Caco-2 (cell line): ENCODE measurements at places on chromosomes 4 and X. TPM values are rescaled to one million over a fixed set of nuclear protein-coding genes. Genes with fewer than 3 reads are reported as not detected.

OPRPN gene
- not detected in 2 replicates for total RNA-seq

SH2D1A gene
- not detected in 2 replicates for total RNA-seq

KLB gene
- total RNA-seq: 2.2 TPM in 2 replicates

MAGEA9B gene
- not detected in 2 replicates for total RNA-seq

CXCR3 gene
- not detected in 2 replicates for total RNA-seq

NPNT gene
- 41.8 and 42.1 TPM in 2 replicates for total RNA-seq

AVPR2 gene
- total RNA-seq: not detected in 2 replicates

KCTD8 gene
- total RNA-seq: not detected in 2 replicates

TLR2 gene
- 7.8 and 11.0 TPM in 2 replicates for total RNA-seq

FGFR3 gene
- total RNA-seq: 112 and 132 TPM in 2 replicates

LONRF3 gene
- total RNA-seq: 0.65 and 0.84 TPM in 2 replicates

RRAGB gene
- 9.5 and 10.8 TPM in 2 replicates for total RNA-seq

DNA sequence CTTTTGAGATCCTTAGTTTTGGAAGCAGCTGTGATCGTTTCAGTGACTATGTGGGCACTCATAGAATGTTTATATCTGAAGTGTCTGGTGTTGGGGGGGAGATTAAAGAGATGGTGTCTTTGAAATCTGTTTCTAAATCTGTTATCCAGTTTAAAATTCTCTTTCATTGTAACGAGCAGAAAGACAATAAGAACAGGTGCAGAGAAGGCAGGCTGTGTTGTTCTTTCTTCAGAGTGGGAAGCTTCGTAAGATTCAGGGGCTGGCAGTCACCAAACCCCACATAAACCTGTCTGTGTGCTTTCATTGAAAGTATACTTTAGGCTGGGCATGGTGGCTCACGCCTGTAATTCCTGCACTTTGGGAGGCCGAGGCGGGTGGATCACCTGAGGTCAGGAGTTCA, 16.3 kb upstream of the DHRSX start:
- H3K27me3 ChIP-seq: no peaks in the 10 kb centered on the region
- H3K27ac ChIP-seq: no peak overlapping the region
- peaks cover 28% of the 10 kb centered on the region for H3K4me1 ChIP-seq
- DNase-seq: no peak

GRCh38 chrX:69148946-69149345, 16.3 kb downstream of the PJA1 start:
- H3K36me3 ChIP-seq: no peaks in the 10 kb centered on the region
- DNase-seq: no peak
- no peaks in the 10 kb centered on the region for H3K27me3 ChIP-seq
- no peak overlapping the region for H3K4me3 ChIP-seq
- H3K27ac ChIP-seq: no peak overlapping the region
- no peaks in the 10 kb centered on the region for H3K4me1 ChIP-seq

- no peak overlapping the region for H3K4me3 ChIP-seq
- H3K36me3 ChIP-seq: no peaks in the 10 kb centered on the region
Measured at GRCh38 chr4:145108128-145108527, 10.0 kb downstream of the ABCE1 start.

GRCh38 chr4:100023800-100024199, 73.7 kb upstream of the H2AZ1 start:
- no peaks in the 10 kb centered on the region for H3K27me3 ChIP-seq
- no peak overlapping the region for H3K27ac ChIP-seq
- no peak overlapping the region for H3K4me3 ChIP-seq
- H3K36me3 ChIP-seq: no peaks in the 10 kb centered on the region
- DNase-seq: no peak
- H3K4me1 ChIP-seq: no peaks in the 10 kb centered on the region

DNA sequence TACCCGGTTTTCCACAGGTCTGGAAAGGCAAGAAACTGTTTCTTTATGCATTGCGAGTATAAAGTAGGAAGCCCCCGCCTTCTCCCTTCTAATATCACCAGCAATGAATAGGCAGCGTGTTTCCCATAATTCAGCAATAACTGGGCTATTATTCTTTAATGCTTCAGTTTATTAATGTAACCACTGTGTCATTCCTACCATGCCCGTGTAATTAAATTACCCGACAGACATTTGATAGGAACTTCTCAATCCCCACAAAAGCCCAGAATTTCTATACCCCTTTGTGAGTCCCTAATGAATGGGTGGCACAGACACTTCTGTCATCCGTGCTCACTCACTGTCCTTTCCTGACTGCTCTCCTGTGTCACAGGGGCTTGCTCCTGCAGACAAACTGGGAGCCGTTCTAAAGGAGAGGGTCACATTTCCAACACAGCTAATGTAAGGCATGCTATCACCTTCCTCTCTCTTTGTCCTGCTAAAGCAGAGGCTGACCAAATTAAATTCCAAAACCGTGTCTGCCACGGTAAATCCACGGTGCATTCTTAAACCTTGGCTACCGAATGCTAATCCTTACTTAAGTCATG, 108.5 kb upstream of the MID1 start:
- H3K27me3 ChIP-seq: no peaks in the 10 kb centered on the region
- no peak overlapping the region for H3K4me3 ChIP-seq
- H3K4me1 ChIP-seq: no peaks in the 10 kb centered on the region
- no peak for DNase-seq

GRCh38 chr4:26964512-26964911, 103.9 kb downstream of the STIM2 start:
- no peaks in the 10 kb centered on the region for H3K4me1 ChIP-seq
- no peak overlapping the region for H3K4me3 ChIP-seq
- no peak overlapping the region for H3K27ac ChIP-seq
- DNase-seq: no peak
- H3K36me3 ChIP-seq: no peaks in the 10 kb centered on the region

DNA sequence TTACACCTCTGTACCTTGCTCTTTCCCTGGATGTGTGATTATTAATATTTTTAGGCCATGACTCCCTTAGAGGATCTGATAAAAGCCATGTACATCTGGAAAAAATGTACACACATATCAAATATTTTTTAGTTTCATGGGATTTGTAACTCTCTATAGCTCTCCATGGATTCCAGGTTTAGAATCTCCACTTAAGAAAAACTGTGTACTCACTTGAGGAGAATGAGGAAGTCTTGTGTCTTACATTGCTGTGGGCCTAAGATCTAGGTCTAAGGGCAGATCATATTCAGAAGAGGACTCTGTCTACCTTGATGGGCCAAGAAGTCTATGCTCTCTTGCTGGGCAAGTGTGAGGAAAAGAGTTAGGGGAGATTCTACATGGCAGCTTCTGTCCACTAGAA, 98.0 kb downstream of the RRAGB start:
- no peak for DNase-seq
- H3K4me1 ChIP-seq: no peaks in the 10 kb centered on the region
- H3K4me3 ChIP-seq: no peak overlapping the region
- no peaks in the 10 kb centered on the region for H3K27me3 ChIP-seq
- H3K36me3 ChIP-seq: no peaks in the 10 kb centered on the region
- H3K27ac ChIP-seq: no peak overlapping the region

GRCh38 chr4:57425610-57426009, 315.4 kb upstream of the IGFBP7 start:
- H3K27me3 ChIP-seq: no peaks in the 10 kb centered on the region; the same call in 1 of the 2 replicates
- H3K27ac ChIP-seq: no peak overlapping the region
- no peak for DNase-seq
- no peaks in the 10 kb centered on the region for H3K4me1 ChIP-seq
- no peaks in the 10 kb centered on the region for H3K36me3 ChIP-seq
- no peak overlapping the region for H3K4me3 ChIP-seq

DNA sequence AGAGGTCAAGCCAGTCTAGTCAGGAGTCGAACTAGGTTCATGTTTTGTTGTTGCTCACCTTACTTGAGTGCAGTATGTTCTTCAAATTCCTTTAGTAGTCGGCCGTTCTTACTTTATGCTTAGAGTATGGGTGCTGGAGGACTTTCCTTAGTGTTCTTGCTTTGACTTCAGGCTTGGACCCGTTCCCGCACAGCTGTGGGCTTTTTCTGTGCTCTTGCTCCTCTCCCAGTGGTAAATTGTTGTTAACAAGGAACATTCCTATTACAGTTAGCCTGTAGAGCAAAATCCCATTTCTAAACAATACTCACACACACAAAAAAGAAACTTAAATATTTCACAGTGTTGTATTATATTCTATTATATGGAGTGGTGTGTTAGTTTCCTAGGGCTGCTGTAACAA, 113.5 kb downstream of the RAP1GDS1 start:
- H3K27me3 ChIP-seq: no peaks in the 10 kb centered on the region
- DNase-seq: no peak
- H3K36me3 ChIP-seq: no peaks in the 10 kb centered on the region
- no peaks in the 10 kb centered on the region for H3K4me1 ChIP-seq
- no peak overlapping the region for H3K27ac ChIP-seq

DNA sequence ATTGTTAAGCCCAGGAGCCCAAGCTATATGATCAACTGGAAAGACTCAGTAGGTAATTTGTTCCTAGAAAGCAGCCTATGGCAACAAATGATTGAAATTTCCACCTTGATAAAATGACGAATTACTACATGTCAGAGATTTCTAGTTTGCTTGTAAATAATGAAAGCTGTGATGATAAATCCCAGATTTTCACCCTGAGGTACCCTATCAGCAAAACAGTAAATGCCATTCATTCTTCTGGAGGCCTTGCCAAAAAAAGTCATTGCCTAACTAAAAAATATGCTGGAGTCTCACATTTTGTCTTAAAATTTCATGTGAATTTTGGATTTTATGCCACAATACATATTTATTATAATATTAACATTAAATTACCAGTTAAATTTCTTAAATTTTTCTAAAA, 71.3 kb downstream of the PPEF2 start:
- no peaks in the 10 kb centered on the region for H3K27me3 ChIP-seq
- no peak overlapping the region for H3K4me3 ChIP-seq
- DNase-seq: no peak
- no peak overlapping the region for H3K27ac ChIP-seq
- no peaks in the 10 kb centered on the region for H3K36me3 ChIP-seq
- H3K4me1 ChIP-seq: peaks cover 4% of the 10 kb centered on the region

DNA sequence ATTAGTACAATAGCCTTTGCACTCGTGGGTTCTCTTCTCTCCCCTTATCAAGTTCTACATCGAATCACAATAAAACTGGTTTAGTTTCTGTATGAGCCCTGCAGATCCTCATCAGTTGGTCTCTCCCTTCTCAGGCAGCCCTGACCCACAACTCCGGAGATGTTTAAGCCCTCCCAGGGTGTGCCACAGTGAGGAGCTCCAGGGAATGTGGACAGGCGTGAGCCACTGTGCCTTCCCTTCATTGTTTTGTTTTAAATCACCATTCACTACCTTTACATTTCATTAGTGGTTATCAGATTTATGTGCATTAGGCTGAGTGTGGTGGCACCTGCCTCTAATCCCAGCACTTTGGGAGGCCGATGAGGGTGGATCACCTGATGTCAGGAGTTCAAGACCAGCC, 133.2 kb downstream of the LARP7 start:
- no peak for DNase-seq
- H3K27ac ChIP-seq: no peak overlapping the region
- no peaks in the 10 kb centered on the region for H3K27me3 ChIP-seq
- H3K4me3 ChIP-seq: no peak overlapping the region
- H3K36me3 ChIP-seq: no peaks in the 10 kb centered on the region

DNA sequence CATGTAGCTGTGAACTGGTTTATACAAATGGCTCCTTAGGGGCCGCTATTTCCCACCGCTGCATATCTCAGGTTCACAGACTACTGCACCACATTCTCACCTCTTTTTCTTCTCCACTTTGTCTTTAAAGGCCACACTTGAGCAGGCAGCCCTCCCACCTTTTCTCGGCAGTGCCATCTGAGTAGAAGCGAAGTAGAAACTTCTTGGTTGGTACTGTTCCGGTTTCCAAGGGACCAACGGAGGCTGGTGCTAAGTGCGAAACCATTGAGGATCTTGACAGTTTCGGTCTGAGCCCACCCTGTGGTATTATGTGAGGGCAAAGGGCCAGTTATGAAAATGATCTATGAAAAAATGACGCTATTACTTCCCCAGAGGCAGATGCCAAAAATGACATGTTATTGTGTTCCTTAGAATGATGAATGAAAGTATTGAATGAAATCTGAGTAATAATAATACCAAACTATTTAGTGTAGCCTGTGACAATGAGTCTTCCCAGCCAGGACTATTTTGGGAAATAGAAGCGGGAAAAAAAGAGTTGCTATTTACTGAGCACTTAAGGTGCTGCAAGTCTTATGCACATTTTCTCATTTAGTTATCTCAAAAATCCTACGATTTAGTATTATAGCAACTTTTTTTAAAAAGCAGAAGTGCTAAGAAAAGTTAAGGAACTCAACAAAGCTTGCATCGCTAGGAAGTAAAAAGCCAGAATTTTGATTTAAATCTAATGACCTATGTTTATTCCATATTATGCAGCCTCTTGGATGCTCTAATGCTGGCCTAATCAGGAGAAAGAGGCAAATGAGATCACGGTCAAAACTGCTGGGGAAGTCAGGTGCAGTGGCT, 29.6 kb upstream of the CHRNA9 start:
- no peak for DNase-seq
- H3K27me3 ChIP-seq: no peaks in the 10 kb centered on the region
- no peak overlapping the region for H3K27ac ChIP-seq
- H3K4me3 ChIP-seq: no peak overlapping the region

- no peaks in the 10 kb centered on the region for H3K27me3 ChIP-seq
- H3K27ac ChIP-seq: no peak overlapping the region
- DNase-seq: no peak
- no peaks in the 10 kb centered on the region for H3K36me3 ChIP-seq
Measured at GRCh38 chr4:94011190-94011589, 182.6 kb downstream of the ATOH1 start.

DNA sequence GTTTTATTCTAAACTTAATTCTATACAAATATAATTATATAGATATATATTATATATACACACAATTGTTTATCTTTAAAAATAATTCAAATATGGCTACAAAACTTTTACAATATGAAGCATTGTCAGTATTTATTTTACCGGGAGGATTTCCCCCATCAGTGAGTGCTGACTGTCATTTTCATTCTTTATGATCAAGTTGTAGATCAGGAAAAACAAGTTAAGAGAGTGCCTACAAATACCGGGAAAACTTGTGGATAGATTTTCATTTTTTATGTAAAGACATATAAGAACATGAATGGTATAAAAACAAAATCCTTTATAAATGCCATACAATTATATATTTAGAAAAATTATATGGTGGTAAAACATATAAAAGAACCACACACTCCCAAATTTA, 37.8 kb downstream of the CLCN3 start:
- H3K27ac ChIP-seq: peak overlapping the region; percentile 98
- no peak overlapping the region for H3K4me3 ChIP-seq
- peaks cover 20% of the 10 kb centered on the region for H3K4me1 ChIP-seq
- no peaks in the 10 kb centered on the region for H3K27me3 ChIP-seq
- no peaks in the 10 kb centered on the region for H3K36me3 ChIP-seq
- no peak for DNase-seq

- DNase-seq: no peak
- H3K27ac ChIP-seq: no peak overlapping the region
- no peaks in the 10 kb centered on the region for H3K27me3 ChIP-seq
- H3K36me3 ChIP-seq: no peaks in the 10 kb centered on the region
Measured at GRCh38 chrX:32448320-32448719, 763.0 kb downstream of the DMD start.
